MV-4-11 (cell line): ENCODE measurements at places on chromosomes 7 and 10.

GRCh38 chr10:118922226-118922625, 107.3 kb upstream of the NANOS1 start:
- DNase-seq, result no peak

DNA sequence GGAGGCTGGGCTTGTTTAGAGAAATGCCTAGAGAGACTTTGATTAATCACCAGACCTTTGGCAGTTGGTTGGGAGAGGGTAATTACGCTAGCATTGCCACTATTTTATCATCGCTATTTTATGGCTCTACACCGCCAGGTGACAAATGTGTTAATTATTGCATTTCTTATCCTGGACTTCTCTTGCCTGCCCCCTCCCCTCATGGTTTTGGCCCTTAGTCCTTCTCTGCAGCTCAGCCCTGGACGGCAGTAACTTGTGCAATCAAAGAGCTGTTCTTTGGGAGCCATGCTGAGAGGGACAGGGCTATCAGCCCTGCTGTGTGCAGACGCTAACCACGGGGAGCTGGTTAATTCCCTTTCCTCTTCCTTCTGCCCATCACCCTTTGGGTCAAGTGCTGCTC, 585.0 kb downstream of the AUTS2 start:
- DNase-seq, result no peak

- DNase-seq, result no peak
These were observed 70.1 kb downstream of the GLRX3 start for GRCh38 chr10:130206216-130206737.

GRCh38 chr10:6382081-6382480, 179.3 kb downstream of the PFKFB3 start:
- peak; percentile 93 for DNase-seq

GRCh38 chr7:117683430-117684175, 189.6 kb downstream of the CTTNBP2 start:
- DNase-seq, result no peak

DNA sequence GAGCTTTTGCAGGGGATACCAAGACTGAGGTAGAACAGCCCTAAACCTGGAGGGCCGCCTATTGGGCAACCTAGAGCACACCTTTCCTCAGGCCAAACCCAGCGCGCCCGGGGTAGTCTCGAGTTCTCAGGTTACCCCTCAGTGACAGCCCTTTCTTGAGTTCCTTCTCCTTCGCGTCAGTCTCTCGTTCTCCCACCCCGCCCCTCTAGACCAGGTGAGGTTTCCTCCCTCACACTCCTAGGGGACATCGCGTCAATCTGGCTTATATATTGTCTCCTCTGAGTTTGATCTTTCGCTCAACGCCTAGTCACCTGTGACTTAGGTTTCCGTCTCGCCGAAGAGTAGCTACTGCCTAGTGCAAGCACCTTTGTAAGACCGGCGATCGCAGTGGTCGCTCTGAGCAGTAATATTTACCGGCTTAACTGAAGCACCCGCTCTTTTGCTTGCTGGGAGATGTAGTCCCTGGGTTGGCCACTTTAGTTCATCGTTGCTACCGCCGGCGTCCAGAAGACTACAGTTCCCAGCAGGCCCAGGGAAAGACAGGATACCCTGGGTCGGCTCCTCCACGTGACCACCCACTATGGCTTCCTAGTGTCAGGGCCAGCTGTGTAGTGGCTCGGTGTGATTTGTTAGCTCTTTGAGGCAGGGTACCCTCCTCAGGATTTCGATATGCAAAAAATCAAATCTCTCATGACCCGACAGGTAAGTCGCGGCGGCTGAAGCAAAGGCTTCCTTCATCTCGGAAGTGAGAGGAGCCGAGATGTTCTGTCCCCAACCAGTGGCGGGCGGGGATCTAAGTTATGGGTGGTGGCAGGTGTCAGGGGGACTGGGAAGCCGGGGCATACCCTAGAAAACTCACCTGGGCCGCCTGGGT, at the start of gene VPS50:
Gene VPS50, plus strand, starts transcription at position 568 of the 874 bp plus-strand sequence. Its CDS starts 102 bp downstream, at position 670.
- peak; percentile 92 for DNase-seq

DNA sequence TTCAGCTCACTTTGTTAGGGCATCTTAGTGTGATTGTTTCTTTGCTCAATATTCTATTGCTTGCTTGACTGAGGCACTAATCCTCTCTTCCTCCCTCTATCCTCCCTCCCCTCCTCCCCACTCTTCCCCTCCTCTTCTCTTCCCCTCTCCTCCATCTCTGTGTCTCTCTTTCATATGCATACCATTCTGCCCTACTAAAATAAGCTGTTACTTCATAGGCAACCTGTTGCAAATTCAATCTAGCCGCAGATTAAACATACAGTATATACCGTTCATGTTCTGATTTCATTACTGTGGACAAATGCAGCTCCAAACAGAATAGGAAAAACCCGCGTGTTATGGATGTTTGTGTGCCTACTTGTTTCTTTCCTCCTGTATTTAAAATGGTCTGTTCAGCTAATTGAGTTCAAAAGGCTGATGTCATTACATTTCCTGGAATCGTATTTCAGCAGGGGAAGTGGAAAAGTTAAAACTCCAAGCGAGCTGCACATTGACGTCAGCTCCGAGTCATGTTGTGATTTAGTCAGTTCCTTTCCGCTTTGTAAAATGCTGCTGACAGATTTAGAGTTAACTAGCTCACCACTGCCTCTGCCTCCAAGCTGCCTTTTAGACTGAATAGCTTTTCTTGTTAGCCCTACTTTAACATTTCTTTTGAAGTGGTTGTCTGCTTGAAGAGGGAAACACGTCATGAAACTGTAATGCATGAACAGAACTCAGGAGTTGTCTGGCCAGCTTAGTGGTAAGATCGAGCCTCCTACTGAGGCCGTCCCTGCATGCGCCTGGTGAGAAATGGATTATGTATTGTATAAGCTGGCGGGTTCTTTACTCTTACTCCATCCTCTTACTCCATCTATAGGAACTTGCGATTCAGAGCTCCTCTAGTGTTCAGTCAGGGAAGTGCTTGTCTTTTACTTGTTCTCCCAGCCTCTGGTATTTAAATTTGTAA, 69.0 kb downstream of the CREM start:
- peak; percentile 79 for DNase-seq

GRCh38 chr10:119680050-119680449, 28.9 kb downstream of the BAG3 start:
- DNase-seq, result peak; percentile 31

GRCh38 chr7:130887957-130888371, 154.0 kb upstream of the KLF14 start:
- DNase-seq, result no peak
